ENCODE measurements at places on chromosomes 16 and 17. TPM values are rescaled to one million over a fixed set of nuclear protein-coding genes. Genes with fewer than 3 reads are reported as not detected.
A peak's percentile ranks its signal among the peaks of the same experiment; 100 is the strongest.

GRCh38 chr17:58338454-58338840, 9.9 kb upstream of the TSPOAP1 start:
- H3K4me3 ChIP-seq = no peak overlapping the region
- no peaks in the 10 kb centered on the region for H3K36me3 ChIP-seq
- no peaks in the 10 kb centered on the region for H3K4me1 ChIP-seq
- peak overlapping the region; percentile 6 for H3K27ac ChIP-seq
- H3K27me3 ChIP-seq = no peaks in the 10 kb centered on the region
- DNase-seq = no peak

DNA sequence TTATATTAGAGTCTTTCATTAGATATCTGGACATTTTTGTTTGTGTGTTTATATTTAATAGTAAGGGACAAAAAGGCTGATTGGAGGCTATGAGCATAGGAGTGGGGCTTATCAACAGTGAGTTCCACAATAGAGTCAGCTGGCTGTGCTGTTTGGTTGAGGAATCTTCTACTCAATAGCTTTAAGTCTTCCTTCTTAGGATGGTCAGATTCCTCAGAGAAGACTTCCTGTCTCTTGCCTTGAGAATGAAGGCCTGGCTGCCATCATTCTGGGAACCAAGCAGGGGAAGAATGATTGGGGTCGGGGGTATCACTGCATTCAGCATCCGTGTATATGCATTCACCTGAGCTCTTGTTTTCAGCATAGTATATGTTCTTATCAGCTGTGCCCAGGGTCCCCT, 31.9 kb upstream of the ABCC11 start:
- H3K27ac ChIP-seq = no peak overlapping the region
- no peak overlapping the region for H3K4me3 ChIP-seq
- no peaks in the 10 kb centered on the region for H3K27me3 ChIP-seq
- peaks cover 55% of the 10 kb centered on the region for H3K4me1 ChIP-seq
- no peak for DNase-seq

- no peak overlapping the region for H3K27ac ChIP-seq
- DNase-seq = no peak
- no peaks in the 10 kb centered on the region for H3K4me1 ChIP-seq
These were observed 133.2 kb upstream of the PLCG2 start for GRCh38 chr16:81645925-81646324.

Gene TENT4B
- total RNA-seq = 5.2 TPM

DNA sequence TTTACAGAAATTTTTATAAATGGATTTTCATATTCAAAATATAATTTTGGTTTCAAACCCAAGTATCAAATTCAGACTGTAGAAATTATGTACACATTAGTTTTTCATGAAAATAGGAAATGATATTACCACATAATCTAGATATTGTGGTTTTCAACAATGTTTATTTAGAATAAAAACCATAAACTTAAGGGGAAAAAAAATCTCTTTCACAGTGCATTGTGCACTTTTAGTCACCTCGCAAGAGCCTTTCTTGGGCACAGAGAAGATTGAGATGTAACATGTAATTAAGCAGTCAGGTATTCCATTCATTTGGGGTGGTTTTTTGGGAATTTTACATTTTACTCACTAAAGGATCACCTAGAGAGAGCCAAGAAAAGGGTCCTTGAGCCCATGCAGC, 104.0 kb downstream of the TANC2 start:
- H3K4me3 ChIP-seq = no peak overlapping the region
- H3K27me3 ChIP-seq = no peaks in the 10 kb centered on the region
- H3K36me3 ChIP-seq = no peaks in the 10 kb centered on the region
- no peak for DNase-seq
- H3K27ac ChIP-seq = no peak overlapping the region

- H3K27me3 ChIP-seq = no peaks in the 10 kb centered on the region
- no peak overlapping the region for H3K27ac ChIP-seq
- no peaks in the 10 kb centered on the region for H3K4me1 ChIP-seq
- H3K36me3 ChIP-seq = no peaks in the 10 kb centered on the region
- no peak overlapping the region for H3K4me3 ChIP-seq
These were observed 62.4 kb downstream of the CCDC182 start for GRCh38 chr17:57682701-57683100.

GRCh38 chr17:7440834-7441195, 1.5 kb downstream of the FGF11 start:
- H3K27me3 ChIP-seq = peaks cover 12% of the 10 kb centered on the region
- H3K36me3 ChIP-seq = no peaks in the 10 kb centered on the region
- H3K4me1 ChIP-seq = peaks cover 56% of the 10 kb centered on the region
- peak overlapping the region; percentile 50 for H3K4me3 ChIP-seq
- H3K27ac ChIP-seq = no peak overlapping the region

GRCh38 chr16:11210260-11210659, 45.7 kb downstream of the SOCS1 start:
- no peaks in the 10 kb centered on the region for H3K27me3 ChIP-seq
- H3K4me3 ChIP-seq = no peak overlapping the region
- H3K4me1 ChIP-seq = no peaks in the 10 kb centered on the region
- DNase-seq = no peak

DNA sequence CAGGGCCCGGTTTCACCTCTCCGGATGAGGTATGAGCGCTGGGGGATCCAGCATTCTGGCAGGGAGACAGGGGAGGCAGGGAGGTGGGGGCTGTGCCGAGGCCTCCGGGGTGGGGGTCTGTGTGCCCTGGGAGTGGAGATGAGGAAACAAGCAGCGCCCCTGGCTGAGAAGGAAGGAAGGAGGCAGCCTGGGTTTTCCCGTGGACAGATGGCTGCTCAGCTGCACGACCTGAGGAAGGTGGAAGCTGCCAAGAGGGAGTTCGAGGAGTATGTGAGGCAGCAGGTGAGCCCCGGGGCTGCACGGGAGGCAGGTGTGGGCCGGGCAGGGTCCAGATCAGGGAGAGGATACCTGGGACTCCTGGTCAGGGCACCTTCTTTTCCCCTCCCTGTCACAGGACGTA, 4.3 kb downstream of the RNF112 start:
- H3K27me3 ChIP-seq = no peaks in the 10 kb centered on the region
- H3K4me3 ChIP-seq = no peak overlapping the region
- no peaks in the 10 kb centered on the region for H3K36me3 ChIP-seq
- H3K4me1 ChIP-seq = no peaks in the 10 kb centered on the region
- no peak overlapping the region for H3K27ac ChIP-seq

DNA sequence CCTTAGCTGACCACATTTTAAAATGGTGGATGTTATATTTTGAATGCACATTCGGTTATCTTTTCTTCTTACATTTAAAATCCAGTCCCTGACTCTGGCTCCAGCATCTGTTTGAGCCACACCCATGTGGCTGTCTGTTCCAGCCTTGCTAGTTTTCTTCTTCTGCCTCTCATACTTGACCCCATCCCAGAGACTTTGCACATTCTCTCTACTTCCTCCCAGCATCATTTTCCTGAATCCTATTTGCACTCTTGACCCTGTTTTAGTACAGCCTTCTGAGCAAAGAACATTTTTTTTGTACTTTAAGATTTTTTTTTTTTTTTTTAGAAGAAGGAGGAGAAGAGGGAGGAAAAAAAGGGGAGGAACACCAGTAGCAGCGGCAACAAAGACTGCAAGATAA, 23.3 kb upstream of the MAF start:
- DNase-seq = no peak
- peaks cover 14% of the 10 kb centered on the region for H3K27me3 ChIP-seq
- H3K27ac ChIP-seq = no peak overlapping the region

All from heart right ventricle (tissue), 16 donors.